Fibroblast of the aortic adventitia (primary cell): ENCODE measurements at places on chromosomes 1 and 21. TPM values are rescaled to one million over a fixed set of nuclear protein-coding genes. Genes with fewer than 3 reads are reported as not detected.

SEMA4A gene
- 1.4 and 3.2 TPM in 2 replicates for total RNA-seq

LMX1A gene
- not detected in 2 replicates for total RNA-seq

ANKRD65 gene
- total RNA-seq = 1.7 and 2.4 TPM in 2 replicates

SERPINC1 gene
- total RNA-seq = not detected in 2 replicates

TRPM2 gene
- 0.08 TPM in 1 of 2 replicates, not detected in the other for total RNA-seq

KCNJ9 gene
- 0.08 TPM in 1 of 2 replicates, not detected in the other for total RNA-seq

GPR3 gene
- 0.99 TPM in 1 of 2 replicates, not detected in the other for total RNA-seq

AMY1B gene
- total RNA-seq = not detected in 2 replicates

LCE1D gene
- total RNA-seq = not detected in 2 replicates

RBBP5 gene
- total RNA-seq = 10.1 and 24.2 TPM in 2 replicates

OR2T33 gene
- not detected in 2 replicates for total RNA-seq

AADACL4 gene
- total RNA-seq = not detected in 2 replicates

LAMB3 gene
- 5.9 and 10.3 TPM in 2 replicates for total RNA-seq

TP73 gene
- 0.18 TPM in 1 of 2 replicates, not detected in the other for total RNA-seq

SHISA4 gene
- 19.4 and 20.9 TPM in 2 replicates for total RNA-seq

AUNIP gene
- total RNA-seq = 4.8 TPM in 1 of 2 replicates, not detected in the other

PGBD5 gene
- total RNA-seq = not detected in 2 replicates

LAD1 gene
- not detected in 2 replicates for total RNA-seq

LEFTY1 gene
- not detected in 2 replicates for total RNA-seq

OLIG2 gene
- total RNA-seq = not detected in 2 replicates

CHI3L1 gene
- total RNA-seq = 3.0 and 5.5 TPM in 2 replicates

BEST4 gene
- 0.09 TPM in 1 of 2 replicates, not detected in the other for total RNA-seq

SLAMF6 gene
- total RNA-seq = not detected in 2 replicates
